ENCODE measurements at places on chromosomes 16 and 17.

DNA sequence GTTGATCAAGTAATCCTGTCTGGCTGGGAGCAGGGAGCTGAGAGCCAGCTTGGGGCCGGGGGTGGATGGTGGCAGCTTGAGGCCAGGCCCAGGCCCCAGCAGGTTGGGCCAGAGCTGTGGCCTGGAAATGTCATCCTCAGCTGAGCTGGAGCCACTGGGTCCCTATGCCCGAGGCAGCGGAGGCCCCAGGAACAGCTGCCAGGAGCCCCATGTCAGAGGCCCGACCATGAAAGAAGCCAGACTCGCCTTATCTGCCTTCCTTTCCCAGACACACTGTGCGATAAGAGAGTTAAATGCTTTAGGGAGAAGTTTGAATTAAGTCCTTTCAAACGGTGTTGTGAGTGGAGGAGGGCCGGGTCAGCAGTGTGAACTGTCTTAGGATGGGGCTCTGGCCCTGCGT is 3.5 kb downstream of the SMTNL2 start:
- DNase-seq = no peak

- no peak for DNase-seq
These were observed 271.4 kb upstream of the MAF start for GRCh38 chr16:79871906-79872305.

GRCh38 chr17:16440901-16441629 is 25.7 kb downstream of the TRPV2 start:
- DNase-seq = no peak

DNA sequence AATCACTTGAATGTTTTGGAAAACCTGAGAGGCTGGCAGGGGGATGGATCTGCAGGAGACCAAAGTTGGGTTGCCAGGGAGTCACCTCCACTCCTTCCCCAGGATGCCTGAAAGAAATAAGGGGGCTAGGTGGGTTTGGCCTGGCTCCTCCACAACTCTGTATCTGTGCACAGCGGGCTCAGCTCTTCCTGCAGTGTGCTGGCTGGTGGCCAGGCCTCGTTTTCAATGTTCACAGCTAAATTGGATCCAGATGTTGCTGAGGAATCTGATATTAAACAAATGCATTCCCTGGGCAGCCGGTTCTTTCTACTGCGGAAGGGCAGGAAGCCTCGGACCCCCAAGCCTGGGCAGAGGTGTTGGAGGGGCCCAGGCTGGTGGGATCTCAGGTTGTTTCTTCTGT is 106.2 kb downstream of the N4BP1 start:
- DNase-seq = no peak

DNA sequence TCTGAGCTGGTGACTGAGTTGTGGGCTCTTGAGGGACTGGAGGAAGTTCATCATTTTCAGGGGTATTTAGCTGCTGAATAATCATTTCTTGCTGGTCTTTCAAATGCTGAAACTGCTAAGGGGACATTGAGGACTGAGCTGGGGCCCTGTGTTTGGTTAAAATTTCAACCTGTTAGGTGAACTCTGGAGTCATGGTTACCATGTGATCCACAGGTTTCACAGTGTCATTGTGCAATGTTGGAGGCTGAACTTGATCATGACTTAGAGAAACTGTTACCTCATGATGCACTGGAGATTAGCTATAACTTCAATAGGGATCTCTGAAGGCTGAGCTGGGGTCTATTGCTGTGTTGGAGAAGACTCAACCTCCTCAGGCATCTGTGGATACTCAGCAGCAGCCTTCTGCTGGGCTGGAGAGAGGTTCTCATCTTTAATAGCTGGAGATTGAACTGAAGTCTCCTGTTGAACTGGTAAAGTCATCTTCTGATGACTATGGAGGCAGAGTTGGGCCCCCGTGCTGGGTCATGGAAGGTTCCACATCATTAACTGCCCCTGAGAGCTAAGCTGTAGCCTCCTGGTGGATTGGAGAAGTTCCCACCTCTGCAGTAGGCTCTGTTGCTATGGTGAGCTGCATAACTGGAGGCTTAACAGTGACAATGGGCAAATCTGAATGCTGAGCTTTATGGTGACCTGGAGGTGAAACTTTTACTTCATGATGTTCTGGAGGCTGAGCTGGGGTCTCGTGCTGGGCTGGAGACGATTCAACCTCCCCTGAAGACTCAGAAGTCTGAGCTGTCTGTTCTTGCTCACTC is 15.2 kb downstream of the RDM1 start:
- DNase-seq = no peak

GRCh38 chr16:729768-730665 is 3.1 kb downstream of the HAGHL start:
- no peak for DNase-seq

DNA sequence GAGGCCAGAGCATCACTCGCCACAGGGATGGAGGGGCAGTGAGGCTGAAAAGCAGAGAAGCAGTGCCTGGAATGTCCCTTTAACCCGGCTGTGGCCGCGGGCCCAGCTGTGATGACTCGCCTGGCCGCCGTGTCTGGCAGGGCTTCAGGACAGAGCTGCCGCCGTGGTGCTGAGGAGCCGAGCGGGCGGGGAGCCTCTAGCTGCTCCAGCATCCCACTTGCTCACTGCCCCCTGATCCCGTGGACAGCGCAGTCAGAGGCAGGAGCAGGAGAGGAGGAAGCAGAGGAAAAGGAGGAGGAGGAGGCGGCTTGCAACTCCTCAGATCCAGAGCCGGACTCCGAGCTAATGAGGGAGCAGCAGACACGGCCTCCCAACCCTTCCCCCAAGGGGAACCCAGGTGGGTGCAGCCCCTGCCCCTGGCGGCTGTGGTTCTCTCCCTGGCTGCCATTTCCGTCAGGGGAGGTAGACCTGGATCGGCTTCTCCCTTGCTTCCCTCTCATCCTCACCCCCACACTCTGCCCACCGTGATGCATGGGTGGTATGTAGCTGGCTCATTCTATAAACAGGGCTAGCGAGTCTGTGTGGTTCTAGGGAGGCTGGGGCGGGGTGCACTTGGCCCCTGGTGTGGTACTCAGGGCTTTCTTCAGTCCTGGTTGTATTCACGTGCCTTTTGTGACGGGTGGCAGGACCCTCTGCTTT is 165.7 kb downstream of the CMIP start:
- DNase-seq = no peak

- DNase-seq = no peak
These were observed 12.2 kb upstream of the TERF2 start for GRCh38 chr16:69397821-69398521.

DNA sequence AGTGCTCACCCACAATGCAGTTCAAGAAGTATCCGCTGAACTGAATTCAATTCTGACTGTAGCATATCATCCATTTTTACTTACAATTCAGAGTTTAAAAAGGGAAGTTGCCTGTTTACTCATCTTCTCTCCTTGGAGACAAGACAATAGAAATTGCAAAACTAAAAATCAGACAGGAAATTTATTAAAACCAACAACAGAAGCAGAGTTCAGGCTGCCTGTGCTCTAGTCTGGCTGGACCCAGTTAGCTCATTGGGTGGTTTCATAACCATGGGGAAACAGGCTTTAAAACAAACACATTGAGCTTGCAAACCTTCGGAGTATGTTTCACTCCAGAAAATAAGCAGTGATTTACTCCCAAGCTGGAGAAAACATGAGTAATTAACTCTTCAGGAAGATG is 321.4 kb downstream of the GRIN2A start:
- no peak for DNase-seq

- DNase-seq = no peak
These were observed 72.9 kb downstream of the IL21R start for GRCh38 chr16:27474921-27475320.

DNA sequence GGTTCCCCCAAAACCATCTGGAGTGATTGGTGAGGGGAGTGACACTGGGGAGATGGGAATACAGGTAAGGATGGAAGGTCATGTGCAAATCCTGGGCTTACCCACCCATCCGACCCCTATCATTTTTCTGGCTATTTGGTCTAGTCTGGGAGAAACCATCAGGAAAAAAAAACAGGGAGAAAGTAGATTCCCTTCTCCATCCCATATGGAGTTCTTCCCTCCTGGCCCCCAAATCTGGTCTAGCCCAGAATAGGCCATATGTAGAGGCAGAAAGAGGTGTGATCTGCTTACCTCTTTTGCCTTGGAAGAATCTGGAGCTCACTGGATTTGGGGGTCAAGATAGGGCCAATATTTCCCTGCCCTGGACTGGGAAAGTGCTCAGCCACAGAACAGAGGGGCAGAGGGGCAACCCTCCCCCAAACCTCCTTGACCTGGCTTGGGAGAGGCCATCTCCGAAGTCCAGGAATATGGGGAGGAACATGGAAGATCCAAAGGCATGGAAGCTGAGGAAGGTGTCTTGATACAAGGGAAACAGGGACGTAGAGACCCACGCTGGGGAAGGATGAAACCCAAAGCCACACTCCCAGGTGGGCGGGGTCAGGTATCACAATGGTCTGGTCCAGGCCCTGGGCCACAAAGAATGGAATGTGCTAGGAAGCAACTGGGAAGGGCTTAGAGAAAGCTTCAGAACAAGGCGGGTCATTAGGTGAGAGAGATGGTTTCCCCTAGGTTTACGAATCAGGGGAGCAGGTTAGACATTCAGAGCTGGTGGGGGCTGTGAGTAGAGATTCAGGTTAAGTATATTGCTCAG is 16.2 kb downstream of the CHRNB1 start:
- no peak for DNase-seq

- no peak for DNase-seq
These were observed 330.0 kb upstream of the SOX9 start for GRCh38 chr17:71790791-71791190.

DNA sequence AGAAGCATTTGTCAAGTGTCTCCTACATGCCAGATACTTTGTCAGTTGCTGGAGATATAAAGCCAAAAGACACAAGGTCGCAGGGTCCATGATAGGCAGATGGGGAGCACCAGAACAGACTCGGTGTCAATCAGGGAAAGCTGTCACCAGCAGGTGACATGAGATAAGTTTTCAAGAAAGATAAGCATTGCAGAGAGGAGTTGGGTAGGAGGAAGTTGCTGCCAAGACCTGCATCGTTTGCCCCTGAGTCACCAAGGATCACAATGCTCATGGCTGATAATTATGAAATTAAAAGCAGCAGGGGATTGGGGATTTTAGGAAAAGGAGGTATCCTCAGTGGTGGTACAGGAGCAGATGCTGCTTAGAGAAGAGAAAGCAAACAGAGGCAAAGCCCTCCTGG is 551.1 kb upstream of the CDH11 start:
- no peak for DNase-seq

- no peak for DNase-seq
These were observed 59.0 kb downstream of the ABR start for GRCh38 chr17:1120596-1121441.

GRCh38 chr17:77737442-77738265 is 220.8 kb upstream of the TNRC6C start:
- no peak for DNase-seq

GRCh38 chr17:73155410-73156165 is 9.2 kb upstream of the SSTR2 start:
- DNase-seq = no peak

DNA sequence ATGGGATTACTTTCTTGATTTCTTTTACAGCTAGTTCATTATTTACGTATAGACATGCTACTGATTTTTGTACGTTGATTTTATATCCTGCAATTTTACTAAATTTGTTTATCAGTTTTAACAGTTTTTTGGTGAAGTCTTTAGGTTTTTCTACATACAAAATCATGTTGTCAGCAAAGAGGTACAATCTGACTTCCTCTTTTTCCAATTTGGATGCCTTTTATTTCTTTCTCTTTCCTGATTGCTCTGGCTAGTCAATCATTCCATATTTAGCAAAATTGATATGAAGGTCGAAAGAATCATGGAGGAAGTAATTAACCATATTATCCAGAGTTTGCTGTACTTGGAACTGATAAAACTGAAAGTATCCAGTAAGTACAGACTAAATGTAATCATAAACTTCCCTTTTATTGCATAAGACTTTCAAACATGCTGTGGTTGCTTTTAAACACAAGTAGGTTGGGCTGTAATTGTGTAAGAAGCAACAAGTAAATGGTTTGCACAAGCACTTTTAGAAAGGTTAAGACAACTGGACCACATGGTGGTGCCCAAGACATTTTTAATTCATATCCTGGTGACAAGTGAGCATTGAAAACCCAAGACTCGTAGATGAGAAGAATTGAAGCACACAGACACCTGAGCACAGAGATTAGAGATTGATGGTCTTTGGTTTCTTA is 8.4 kb downstream of the GDE1 start:
- DNase-seq = peak; percentile 23

DNA sequence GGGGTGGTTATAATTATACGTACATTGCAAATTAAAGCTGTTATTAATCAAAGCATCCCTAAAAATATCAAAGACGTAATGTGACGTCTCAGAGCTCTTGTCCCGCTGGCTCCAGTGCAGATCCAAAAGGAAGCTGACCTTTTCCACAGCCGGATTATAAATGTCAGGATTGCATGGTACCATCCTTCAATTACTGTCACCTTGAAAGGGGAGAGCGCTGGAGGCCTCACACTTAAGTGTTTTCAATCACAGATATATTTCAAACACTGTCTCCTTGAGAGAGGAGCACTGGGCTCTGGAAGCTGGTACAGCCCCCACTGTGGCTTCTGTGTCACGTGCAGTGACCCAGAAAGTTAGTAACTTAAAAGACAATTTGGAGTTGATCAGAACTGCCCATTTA is 94.2 kb downstream of the AIPL1 start:
- DNase-seq = no peak

DNA sequence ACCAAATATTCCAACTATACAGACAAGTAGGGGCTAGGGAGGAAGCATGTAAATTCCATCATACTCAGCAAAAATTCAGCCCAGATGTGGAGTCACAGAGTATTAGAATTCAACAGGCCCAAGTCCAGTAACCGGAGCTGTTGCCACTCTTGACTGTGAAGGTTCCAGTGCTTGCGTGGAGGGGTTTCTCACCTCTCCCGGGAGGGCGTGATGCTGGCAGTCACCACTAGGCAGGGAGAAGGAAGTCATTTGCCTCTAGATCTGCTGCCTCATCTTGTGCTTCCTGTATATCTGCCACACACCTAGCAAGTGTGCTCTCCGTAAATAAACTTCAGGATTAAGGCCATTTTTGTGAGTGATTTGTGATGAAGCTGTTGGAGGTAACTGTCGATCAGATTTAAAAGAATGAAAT is 1.0 kb upstream of the CKLF start:
- DNase-seq = peak; percentile 76

DNA sequence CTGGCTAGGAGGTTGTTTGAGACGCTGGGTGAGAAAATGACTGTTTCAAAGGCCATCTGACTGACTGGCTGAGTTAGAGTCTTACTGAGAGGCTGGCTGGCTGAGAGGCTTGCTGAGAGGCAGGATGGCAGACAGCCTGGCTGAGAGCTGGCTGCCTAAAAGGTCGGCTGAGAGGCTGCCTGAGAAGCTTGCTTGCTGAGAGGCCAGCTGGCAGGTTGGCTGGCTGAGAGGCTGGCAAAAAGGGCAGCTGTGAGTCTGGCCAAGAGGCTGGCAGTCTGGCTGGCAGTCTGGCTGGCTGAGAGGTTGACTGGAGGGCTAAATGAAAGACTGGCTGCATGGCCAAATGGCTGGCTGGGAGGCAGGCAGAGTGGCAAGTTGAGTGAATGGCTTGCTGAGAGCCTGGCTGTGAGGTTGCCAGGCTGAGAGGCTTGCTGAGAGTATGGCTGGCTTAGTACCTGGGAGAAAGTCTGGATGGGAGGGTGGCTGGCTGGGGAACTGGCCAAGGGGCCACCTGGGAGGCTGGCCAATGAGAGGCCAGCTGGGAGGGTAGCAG is 35.3 kb upstream of the ACSM2B start:
- DNase-seq = no peak

GRCh38 chr17:70859829-70860228 is 690.5 kb downstream of the KCNJ2 start:
- no peak for DNase-seq

- DNase-seq = no peak
These were observed 275.7 kb downstream of the WWOX start for GRCh38 chr16:78375055-78375679.

- DNase-seq = no peak
These were observed 3.7 kb downstream of the CCNF start for GRCh38 chr16:2432801-2433505.
